RKO (cell line): ENCODE measurements at places on chromosomes 11 and 22.

DNA sequence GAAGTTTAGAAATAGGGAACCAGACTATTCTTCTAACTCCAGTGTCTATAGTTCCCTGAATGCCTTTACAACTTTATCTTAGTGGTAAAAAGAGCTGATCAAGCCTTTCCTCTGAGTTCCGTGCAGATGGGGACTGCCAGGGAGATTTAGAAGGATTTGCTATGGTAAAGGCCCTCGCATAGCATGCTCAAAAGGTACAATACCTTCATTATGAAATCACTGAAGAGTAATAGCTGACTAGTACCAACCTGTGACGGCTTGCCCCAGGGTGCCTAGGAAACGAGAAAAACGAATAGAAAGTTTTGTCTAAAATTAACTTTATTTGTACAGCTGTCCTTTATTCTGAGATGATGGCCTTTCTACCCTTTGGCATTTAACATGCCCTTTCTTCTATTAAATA is 150.1 kb upstream of the ARHGAP42 start:
- DNase-seq = no peak

GRCh38 chr11:85710917-85711316 is 24.9 kb upstream of the CCDC89 start:
- no peak for DNase-seq

DNA sequence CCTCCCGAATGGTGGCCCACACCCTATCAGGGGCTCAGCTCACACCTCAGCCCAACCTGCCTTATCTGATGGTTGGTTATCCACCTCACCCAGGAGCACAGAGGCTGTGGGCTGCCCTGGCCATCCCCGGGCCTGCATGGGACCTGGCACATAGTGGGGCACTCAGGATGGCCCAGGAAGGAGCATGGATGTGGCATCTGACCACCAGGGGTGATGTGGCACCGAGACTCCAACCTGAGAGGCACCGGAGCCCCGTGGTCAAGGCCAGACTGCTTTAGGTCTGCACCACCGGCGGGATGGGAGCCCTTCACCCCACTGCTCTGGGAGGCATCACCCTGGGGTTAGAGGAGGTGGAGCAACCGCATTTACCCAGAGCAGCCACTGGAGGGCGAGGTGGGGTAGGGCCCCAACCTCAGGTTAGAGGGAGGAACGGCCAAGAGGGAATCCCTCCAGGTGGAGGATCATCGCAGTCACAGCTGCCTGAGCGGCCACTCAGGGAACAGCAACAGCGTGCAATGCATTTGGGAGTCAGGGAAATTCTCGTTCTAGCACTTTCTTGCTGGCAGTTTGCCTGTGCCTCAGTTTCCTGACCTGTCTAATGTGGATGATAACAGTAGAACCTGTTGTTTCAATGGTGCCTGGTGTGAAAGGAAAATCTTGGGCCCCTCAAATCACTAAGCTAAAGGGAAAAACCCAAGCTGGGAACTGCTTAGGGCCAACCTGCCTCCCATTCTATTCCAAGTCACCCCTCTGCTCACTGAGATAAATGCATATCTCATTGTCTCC is 52.9 kb upstream of the CARS1 start:
- DNase-seq = peak; percentile 31

DNA sequence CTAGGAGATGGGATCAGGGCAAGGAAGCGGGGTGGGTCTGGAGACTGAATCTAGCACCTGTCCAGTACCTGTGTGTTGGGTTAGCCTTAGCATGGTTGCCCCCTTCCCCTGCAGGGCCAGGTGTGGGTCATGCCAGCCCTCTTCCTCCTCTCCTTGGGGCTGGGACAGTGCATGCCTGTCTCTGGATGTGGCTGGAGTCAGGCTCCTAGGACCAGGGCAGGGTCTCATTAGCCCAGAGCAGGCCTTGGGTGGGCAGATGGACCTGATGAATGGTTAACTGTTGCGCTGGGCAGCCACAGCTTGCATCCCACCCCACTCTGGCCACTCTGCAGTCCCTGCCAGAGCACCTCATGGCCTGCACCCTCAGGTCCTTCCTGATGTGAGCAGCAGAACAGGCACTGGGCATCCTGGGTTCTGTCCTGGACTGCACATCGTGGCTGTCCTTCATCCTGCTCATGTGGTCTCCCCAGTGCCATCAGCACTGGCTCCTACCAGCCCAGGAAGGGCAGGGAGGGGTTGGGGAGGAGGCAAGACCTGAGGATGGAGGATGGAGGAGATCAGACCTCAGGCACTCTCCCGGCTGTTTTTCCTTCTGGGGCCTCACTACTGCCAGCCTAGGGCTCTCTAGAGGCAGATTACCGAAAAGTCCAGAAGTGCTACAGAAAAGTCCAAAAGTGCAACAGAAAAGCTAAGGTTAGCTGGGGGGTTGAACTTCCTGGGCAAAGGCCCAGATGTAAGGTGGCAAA is 12.8 kb upstream of the CHRM1 start:
- DNase-seq = no peak

DNA sequence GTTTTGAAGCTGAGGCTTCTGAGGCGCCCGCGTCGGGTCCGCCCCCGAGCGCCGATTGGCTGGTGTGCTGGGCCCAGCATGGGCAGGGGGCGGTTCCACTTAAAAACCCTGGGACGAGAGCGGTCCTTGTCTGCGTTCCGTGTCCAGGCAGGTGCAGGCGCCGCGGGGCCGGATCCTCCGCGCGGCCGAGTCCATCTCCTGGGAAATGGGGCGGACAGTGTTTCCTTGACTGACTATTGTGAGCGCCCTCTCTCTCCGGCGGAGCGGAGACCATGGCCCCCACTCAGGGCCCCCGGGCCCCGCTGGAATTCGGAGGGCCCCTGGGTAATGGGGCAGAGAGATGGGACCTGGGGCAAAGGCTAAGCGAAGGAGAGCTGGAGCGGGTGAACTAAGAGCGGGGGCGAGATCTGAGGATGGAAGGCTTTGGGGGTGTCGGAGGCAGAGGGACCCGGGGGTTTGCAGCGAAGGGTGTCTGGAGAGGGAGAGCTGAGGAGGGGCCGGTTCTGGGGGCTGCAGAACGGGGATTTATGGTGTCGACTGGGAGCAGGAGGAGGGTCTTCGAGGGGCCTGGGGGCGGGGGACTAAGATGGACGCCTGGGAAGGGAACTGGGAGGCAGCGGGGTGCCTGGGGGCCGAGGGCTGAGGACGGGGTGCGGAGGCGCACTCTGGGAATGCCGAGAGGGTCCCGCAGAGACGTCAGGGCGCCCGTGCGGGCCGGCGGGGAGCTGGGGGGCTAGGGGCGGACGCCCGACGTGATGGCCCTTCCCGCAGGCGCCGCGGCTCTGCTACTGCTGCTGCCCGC is at the start of gene TM7SF2:
Gene TM7SF2 (plus strand): TSS at position 129 of the 802 bp plus-strand sequence. CDS start 144 bp downstream, at position 273.
- peak; percentile 96 for DNase-seq

DNA sequence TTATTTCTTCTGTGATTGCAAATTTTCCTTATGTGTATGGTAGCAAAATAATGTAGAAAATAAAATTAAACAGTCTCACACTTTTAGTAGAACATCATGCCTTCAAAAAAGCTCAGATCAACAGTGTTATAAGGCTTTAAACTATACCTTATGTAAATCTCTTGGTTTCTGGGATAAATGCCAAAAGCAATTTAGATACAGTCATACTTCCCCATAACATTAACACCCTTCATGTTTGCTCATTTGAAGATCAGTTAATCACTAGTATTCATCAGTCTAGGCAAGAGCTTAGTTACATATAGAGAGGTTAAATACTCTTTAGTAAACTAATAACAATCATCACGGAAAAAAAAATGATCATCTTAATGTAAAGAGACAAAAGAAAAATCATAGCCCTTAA is 421.8 kb upstream of the ANO3 start:
- no peak for DNase-seq

DNA sequence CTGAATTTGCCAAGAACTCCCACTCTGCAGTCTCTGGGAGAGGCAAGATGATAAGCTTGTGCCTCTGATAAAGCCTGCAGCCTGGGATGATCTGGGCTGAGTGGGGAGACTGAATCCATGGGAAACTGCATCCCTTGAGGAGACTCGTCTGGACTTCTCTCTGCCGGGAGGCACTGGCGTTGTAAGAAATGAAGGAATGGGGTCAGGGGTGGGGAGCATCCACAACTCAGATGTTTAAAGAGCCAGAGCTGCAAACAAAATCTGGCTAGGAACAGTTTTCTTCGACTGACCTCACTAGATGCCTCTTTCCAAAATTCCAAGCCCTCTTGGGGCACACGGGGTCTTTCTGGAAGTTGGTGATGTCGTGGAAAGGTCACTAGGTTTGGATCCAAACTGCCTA is 64.4 kb downstream of the SPON1 start:
- no peak for DNase-seq

DNA sequence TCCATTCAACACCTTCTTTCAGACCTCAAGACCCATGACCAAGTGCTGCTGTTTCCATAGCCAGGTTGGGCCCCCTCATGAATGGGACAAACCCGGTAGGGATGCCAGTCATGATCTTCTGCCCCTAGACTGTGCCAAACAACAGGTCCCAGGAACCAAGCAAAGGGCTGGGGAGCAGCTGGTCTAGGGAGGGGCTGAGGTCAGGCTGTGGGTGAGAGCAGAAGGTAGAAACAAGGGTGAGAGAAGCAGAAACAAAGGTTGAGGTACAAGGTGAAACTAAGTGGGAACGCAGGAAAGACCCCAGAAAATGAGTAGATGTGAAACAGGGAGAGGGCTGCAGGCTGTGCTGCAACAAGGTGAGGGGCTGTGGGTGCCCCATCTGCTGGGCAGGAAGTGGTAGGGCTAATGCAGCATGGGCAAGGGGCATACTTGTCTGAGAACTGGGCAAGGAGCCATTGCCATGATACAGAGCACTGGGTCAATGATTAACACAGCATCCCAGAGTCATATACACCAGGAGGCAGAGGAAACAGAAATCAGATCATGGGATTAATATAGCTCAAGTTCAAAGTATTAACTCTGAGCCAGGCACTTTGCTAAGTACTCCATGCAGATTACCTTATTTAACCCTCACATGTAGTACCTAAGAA is 45.9 kb downstream of the SLC1A2 start:
- no peak for DNase-seq

GRCh38 chr22:25666308-25666707 is 75.7 kb upstream of the MYO18B start:
- DNase-seq = no peak

DNA sequence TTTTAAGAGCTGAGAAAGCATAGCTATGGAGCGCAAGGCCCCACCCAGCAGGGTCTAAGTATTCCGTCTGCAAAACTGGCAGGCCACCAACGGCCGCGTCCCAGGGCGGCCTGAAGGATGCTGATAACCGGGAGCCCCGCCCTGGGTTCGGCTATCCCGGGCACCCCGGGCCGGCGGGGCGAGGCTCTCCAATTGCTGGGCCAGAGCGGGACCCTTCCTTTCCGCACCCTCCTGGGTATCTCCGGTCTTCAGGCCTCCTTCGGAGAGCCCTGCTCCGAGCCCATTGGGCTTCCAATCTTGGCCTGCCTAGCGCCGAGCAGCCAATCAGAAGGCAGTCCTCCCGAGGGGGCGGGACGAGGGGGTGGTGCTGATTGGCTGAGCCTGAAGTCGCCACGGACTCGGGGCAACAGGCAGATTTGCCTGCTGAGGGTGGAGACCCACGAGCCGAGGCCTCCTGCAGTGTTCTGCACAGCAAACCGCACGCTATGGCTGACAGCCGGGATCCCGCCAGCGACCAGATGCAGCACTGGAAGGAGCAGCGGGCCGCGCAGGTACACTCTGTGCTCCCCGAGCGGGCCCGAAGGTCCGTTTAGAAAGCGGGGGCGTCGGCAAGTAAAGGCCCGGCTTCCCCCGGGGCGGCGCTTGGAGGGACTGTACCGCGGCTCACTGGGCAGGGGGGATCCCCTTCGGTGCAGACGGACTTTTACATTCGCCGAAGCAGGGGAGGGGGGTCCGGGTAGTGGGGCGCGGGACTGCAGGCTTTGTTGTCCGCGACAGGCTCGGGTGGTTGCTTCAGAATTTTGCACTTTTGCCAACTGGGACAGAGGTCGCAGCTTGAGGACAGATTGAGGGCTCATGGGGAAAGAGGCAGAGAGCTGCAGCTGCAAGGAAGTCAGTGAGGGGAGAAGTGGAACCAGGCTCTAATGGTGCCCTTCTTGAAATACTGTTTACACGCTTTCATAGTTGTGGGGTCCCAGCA is at the start of gene CAT:
Gene CAT (plus strand): TSS at position 406 of the 979 bp plus-strand sequence. CDS start 80 bp downstream, at position 486.
- peak; percentile 97 for DNase-seq

DNA sequence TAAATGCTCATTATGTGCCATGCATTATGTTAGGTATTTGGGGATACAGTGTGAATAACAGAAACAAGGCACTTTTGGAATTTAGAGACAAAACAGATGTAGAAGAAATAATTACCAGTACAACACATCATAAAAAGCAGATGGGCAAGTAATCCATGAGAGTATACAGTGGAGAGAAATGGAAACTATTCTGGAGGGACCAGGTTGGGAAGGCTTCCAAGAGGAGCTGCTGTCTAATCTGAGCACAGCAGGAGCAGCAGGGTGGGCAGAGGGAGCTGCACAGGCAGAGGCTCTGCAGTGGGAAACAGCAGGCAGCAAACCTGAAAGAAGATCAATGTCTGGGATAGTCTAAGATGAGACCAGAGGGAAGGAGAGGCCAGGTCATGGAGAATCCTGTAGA is 268.7 kb upstream of the CCDC90B start:
- DNase-seq = no peak

DNA sequence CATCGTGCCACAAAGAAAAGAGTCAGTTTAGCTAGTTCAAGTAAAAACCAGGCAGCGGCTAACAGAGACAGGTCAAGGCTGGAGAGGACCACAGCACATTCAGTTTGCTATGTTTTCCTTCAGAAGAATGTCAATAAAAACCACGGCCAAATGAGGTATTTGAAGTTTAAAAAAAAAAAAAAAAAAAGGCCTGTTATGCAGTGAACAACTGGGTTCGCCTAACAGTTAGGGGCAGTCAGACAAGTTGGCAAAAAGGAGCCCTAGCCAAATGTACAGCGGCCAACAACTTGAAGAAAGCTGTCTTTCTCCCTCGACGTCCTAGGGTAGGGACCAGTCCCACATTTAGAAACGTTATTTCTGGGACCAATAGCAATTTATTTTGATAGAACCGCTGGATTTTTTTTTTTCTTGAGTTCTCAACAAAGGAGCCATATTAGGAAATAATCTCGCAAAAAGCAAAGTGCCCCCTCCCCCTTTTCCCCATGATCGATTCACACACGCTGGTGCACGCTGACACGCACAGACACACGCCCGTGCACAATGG is 237.8 kb downstream of the TTC28 start:
- DNase-seq = peak; percentile 1

DNA sequence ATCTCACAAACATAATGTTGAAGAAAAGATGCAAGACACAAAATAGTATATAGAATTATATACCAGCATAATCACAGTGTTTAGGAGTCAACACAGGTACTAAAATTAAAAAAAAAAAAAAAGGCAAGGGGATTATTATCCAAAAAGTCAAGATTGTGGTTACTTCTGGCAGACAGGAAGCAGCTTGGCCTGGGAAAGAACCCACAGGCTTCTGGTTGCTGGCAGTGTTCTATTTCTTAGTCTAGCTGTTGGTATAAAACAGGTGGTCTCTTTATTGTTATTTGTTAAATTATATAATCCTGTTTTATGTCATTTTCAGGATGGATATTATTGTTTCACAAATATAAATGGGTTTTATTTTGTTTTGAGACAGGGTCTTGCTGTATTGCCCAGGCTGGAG is 54.0 kb downstream of the C11orf58 start:
- DNase-seq = no peak
